ENCODE measurements at places on chromosomes 4 and X.

- DNase-seq: no peak
Measured at GRCh38 chr4:180372691-180373090, 1870.5 kb upstream of the TENM3 start.

DNA sequence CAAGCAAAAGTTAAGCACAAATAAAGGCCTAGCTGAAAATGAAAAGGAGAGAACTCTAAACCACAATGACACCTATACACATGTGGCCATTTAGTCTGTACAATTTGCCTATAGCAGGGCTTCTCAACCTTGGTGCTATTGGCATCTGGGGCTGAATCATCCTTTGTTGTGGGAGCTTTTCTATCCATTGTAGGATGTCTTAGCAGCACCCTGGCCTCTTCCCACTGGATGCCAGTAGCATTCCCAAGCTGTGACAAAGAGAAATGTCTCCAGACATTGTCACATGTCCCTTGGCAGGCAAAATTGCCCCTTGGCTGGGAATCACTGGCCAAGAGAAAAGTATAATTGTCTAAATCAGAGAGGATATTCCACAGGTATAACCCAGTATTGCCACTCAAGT lies 13.5 kb upstream of the PRPS2 start:
- no peak for DNase-seq

DNA sequence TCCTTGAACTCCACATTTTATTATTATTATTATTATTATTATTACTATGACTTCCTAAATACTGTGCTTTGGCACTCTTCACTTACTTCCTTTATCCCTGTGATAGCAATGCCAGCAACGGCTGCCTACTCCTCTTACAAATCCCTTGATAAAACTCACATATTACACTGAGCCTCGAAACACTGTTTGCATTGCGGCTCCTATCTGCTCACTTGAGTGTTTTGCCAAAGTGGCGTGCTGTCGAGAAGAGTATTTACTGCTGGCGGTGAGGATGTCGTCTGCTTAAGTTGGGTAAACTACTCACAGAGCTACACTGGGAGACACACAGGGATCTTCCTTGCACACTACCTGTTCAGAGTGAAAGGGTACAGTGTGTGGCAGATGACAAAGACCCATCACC lies 143.4 kb upstream of the VCX3A start:
- no peak for DNase-seq

GRCh38 chr4:129823105-129823504 lies 727.2 kb downstream of the C4orf33 start:
- no peak for DNase-seq

DNA sequence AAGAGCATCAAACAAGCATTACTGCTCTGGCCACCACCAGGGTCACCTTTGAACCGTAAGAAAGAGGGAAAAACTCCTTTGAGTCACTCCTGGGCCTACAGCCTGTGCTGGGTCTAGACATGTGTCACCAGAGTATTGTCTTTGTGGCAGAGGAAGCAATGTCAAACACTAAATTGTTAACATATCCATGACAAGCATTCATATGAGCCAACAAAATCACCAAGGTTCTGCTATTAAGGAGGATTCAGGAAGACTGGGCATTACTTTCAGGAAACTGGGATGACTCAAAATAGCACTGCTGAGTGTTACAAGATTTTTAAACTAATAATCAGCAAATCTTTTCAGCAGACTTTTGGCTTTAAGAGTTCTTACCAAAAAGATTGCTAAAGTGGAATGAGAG lies 28.1 kb downstream of the LGI2 start:
- DNase-seq: no peak

GRCh38 chrX:129561453-129561852 lies 21.4 kb downstream of the OCRL start:
- no peak for DNase-seq

DNA sequence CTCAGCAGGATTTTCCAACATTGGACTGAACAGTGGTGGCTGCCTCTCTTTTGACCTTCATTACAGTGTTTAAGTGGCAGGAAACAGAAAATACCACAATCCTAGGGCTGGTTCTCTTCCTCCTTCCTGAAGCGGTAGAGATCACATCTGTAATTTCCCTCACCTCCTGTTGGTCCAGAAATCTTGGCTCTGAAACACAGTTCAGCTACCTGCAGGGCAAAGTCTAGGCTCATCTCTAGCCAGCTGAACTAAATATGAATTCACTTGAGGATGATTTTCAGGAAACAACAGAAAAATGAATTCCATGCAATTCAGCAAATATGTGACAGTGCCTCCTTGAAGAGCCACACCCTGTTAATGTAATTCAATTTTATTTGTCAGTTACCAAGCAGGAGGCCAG lies 531.9 kb downstream of the INPP4B start:
- DNase-seq: no peak

DNA sequence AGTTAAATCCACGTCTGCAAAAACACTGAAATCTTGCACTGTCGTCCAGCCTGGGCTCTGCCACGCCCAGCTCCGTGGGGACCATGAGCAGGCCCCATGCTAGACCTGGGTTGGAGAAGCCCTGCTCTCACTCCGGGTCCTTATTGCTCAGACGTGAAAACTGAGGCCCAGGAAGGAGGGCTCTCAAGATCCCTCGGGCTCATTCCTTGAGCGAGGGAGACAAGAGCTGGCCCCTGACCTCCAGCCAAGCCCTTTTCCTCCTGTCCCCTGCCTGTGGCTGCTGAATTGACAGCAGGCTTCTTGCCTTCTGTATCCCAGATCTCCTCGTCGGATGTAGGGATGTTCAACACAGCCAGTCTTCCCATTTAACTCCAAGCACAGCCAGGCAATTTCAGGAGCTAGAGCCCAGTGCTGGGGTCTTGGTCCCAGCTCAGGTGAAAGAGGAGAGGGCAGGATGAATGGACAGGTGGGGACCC lies 109.5 kb downstream of the CPZ start:
- no peak for DNase-seq

DNA sequence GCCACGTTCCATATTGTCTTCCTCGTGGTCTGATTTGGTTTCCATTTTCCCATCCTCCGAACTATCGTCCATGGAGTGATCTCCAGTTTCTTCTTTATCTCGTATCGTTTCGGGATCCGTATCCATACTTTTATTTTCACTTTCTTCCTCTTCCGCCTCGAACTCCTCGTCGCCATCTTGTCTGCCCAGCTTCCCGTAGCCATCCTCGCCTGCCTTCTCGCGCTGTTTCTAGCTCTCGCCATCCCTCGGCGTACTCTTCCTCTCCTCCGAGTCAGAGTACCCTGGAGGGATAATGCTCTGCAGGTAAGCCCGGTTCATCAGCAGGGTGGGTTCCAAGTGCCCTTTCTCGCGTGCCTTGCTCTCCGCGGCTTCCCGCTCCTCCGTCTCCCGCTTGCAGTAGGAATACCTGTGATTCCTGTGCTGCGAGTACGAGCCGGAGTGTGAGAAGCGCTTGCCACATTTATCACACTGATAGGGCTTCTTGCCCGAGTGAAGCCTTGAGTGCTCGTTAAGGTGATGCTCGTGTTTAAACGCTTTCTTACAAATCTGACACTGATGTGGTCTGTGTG lies 134.5 kb upstream of the TAPT1 start:
- no peak for DNase-seq

GRCh38 chr4:163492951-163493504 lies 1.5 kb upstream of the TMA16 start:
- DNase-seq: no peak

- no peak for DNase-seq
Measured at GRCh38 chr4:140807491-140808252, 51.5 kb upstream of the TBC1D9 start.

DNA sequence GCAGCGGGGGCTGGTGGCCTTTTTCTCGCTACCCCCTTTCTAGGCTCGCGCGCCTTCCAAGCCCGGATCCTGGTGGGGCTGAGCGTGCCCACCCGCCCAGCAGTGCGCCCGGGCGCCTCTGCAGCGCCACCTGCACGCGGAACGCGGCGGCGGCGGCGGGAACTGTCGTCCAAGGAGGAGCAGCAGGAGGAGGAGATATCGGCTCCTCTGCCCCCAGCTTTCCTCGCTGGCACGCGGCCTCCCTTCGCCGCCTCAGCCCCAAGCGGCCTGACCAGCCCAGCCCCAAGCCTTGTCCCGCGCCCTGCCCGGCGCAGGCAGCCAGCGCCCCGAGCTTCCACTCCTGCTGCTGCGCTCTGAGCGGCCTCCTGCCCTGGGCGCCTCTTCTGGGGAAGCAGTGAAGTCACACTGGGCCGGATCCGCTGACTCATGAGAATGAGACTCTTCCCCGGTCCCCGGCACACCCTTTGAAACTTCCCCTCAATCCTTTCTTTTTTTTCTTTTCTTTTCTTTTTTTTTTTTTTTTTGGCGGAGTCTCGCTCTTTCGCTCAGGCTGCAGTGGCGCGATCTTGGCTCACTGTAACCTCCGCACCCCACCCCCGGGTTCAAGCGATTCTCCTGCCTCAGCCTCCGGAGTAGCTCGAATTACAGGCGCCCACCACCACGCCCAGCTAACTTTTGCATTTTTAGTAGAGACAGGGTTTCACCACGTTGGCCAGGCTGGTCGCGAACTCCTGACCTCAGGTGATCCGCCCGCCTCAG lies 10.6 kb upstream of the ELF4 start:
- DNase-seq: no peak

DNA sequence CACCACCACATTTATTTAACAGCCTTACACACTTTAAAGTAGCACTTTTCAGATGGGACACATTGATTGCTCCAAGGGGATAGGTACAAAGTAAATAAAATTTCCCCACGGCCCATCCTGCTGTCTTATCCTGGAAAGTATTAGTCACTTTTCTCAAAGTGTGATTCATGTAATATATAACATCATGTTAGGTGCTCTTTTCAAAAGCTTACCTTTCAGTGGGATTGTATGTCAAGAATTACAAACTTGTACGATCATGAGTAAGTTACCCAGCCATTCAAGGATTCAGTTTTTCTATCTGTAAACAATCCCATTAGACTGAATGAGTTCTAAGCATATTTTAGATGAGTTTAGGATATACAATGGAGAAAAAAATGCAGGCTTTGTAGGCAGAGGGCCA lies 876.6 kb upstream of the GRID2 start:
- DNase-seq: no peak

- no peak for DNase-seq
Measured at GRCh38 chrX:28693101-28693500, 105.9 kb downstream of the IL1RAPL1 start.

- no peak for DNase-seq
Measured at GRCh38 chr4:41160012-41160789, 54.1 kb downstream of the APBB2 start.

GRCh38 chr4:185249105-185249504 lies 39.7 kb downstream of the SNX25 start:
- DNase-seq: no peak

DNA sequence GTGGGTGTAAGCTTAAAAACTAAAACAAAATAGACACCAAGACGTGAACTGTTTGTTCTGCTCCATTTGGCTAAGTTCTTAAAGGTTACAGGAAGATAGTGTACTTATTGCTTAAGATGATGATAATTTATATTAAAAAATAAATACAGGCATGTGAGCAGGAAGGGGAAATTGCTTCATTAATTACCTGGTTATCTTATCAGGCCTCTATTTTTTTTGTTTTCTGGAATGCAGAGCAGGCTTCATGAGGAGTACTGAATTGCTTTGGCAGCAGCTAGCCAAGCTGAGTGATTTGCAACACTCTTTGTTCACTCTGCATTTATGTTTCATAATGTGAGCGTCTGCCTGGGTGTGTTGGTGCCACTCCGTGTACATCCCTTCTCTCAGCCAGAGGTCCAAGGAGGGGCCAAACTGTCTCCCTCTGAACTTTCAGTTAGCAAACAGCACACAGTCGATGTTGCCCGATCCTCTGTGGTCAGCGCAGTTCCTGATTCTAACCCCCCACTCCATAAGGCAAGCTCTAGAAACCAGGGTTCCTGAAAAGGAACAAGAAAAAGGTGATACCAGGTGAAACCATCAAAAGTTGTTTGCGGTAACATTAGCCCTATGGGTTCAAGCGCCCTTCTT lies 348.2 kb downstream of the SPRY1 start:
- DNase-seq: no peak

GRCh38 chrX:38768079-38768478 lies 33.2 kb upstream of the MID1IP1 start:
- DNase-seq: no peak

DNA sequence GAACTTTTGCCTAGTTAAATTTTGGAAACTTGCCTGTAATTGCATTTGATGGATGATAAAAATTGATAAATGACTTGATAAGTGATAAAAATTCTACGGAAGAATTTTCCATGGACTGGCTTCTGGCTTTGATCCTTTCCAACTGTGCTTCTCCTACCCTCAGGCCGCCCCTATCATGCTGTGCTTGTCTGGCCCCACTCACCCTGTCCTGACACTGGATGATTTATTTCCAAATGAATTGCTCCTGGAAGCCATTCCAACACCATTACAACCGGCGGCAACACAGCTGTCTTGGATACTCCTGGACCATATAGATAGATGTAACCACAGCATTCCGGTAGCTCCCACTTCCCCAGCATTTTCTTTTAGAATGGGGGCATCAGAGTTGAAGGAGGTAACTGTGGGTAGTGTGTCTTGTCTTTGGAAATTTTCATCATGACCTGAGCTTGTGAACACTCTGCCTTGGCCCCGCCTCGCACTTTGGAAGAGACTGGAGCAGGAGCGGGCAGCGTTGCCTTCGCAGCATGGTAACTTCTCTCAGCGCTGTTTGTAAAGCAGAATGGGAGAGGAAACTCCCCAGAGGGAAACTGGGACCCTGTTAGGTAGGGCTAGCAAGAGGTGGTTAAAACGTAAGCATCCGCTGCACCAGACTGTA lies 77.4 kb downstream of the TBL1X start:
- no peak for DNase-seq

DNA sequence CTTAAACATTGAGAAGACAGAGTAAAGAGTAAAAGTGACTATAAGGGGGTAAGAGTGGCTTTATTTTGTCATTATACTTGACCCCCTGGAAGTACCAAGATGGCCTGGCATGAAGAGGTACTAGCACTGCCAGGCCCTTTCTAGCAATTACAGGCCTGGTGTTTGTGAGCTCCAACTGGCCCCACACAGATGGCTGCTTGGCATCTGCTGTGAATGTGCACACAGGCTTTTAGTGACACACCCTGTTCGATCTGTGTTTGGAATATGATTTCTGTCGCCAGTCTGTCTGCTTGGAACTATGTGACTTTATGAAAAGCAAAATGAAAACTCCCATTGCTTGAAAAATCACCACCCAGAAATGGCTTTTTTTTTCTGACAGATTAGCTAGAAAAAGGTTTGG lies 123.3 kb downstream of the CLCN4 start:
- no peak for DNase-seq

DNA sequence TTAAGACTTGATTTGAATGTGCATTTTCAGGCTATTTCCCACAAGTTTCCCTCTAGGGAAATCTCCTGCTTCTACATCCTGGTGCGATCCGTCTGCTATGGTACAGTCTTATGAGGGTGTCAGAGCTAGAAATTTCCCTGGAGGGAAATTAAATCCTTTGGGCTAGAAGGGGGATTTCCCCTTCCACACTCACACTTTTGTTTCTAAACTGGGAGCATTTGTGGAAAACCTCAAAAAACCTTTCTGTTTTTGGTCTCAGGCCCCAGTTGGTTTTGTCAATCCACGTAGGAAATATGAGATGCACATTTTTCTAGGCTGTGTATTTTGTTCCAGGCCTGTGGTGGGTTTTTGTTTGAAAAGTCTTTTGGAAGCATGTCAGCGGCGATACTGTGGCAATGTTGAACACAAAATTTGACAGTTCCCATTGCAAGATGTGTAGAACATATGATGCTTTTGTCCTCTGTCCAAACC lies 17.8 kb downstream of the HMGB3 start:
- no peak for DNase-seq

All from nucleus accumbens (tissue), 56 donors.